ENCODE measurements at places on chromosomes 11 and 22. TPM values are rescaled to one million over a fixed set of nuclear protein-coding genes. Genes with fewer than 3 reads are reported as not detected.

GRCh38 chr11:31720225-31720624 lies 90.9 kb downstream of the PAX6 start:
- no peak for DNase-seq

- no peak for DNase-seq
These were observed 42.9 kb upstream of the DEPDC7 start for GRCh38 chr11:32972781-32973180.

- DNase-seq = no peak
These were observed 239.7 kb downstream of the BRD1 start for GRCh38 chr22:49587987-49588386.

DNA sequence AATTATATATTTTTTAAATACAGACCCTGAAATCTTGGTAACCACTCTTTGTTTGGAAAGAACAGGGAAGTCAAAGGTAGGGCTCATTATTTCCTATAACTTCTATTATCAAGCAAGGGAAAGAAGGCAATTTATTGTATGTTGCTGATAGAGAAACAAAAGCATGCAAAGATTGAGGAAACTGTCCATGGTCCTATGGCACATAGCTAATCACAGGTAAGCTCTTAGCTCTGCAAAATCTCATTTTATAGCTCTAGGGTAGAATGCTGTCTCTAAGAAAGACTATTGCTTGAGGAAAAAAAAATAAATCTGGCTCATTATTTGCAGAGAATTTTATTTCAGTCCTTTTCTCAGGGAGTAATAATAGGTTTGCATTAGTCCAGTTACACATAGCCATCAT lies 7.4 kb upstream of the GUCY1A2 start:
- DNase-seq = no peak

GRCh38 chr11:111733016-111733415 lies 33.2 kb downstream of the PPP2R1B start:
- DNase-seq = no peak

GRCh38 chr11:8239536-8240228 lies 24.0 kb downstream of the LMO1 start:
- no peak for DNase-seq

DNA sequence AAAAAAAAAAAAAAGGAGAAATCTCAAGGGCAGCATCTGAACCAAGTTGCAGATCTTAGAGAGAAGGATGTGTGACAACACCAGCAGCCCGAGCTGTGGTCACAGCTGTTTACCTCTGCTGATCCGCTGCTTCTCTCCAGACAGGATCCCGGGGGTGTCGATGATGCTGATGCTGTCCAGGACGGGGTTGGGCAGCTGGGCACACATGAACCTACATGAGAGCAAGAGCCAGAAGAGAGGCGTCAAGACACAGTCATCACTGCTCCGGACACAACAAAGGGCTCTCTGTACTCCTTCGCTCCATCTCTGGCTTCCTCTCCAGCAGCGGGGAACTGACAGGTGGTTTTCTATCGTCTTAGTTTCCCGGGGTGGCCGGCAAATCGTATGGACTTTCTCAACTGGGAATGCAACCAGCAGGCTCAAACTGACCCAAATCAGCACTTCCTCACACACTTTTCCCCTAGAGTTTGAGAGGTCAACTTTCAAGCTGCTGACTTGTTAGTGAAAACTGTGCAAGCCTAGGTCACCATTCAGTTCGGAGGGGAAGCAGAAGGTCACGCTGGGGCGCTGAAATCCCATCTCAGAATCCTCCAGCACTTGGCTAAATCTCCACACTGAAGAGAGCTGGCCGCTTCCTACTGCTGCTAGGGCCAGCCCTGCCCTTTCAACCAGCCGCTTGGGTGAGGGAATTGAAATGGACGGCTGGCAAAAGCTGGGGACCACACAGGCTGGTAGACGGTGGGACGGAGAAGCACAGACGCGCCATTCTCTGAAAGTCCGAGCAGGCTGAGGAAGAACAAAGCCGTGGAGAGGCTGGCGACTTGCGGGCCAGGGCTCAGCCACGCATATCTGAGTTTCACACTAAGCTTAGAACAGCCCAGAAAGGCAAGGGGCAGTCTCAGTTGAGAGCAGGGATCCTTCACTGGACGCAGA lies 3.8 kb downstream of the EHD1 start:
- DNase-seq = no peak

GRCh38 chr11:108945341-108945740 lies 280.5 kb downstream of the DDX10 start:
- DNase-seq = no peak

DNA sequence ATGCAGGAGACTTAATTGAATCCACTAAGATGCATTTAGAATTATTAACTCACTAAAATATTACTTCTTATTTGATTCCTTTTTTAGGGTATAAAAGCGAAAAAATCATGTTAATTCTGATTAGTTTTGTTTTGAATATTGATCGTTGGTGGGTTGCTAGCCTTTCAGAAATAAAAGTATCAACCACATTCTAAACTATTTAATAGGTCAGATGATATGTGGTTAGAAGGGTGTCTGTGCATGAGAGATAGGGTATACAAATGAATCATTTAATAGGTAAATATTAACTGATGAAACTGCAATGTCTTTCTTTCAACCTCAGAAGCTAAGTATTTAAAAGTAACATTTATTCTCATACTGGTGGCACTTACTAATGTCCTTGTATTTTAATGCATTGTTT lies 515.1 kb downstream of the CNTN5 start:
- no peak for DNase-seq

GRCh38 chr11:69567951-69568808 lies 72.8 kb upstream of the CCND1 start:
- no peak for DNase-seq

- no peak for DNase-seq
These were observed 212.7 kb upstream of the CADM1 start for GRCh38 chr11:115716601-115717529.

- DNase-seq = no peak
These were observed 4.8 kb downstream of the RPS3 start for GRCh38 chr11:75403983-75404658.

The FAM180B gene
- total RNA-seq = not detected

The GPR83 gene
- total RNA-seq = not detected

The SAA2 gene
- total RNA-seq = 6.3 TPM
